ENCODE measurements at places on chromosomes 5 and 9.

- no peak overlapping the region for H3K27ac ChIP-seq
- H3K36me3 ChIP-seq, result no peaks in the 10 kb centered on the region
- no peaks in the 10 kb centered on the region for H3K4me1 ChIP-seq
- no peak for DNase-seq
- no peaks in the 10 kb centered on the region for H3K27me3 ChIP-seq
- no peak overlapping the region for H3K4me3 ChIP-seq
Measured at GRCh38 chr5:82050955-82051354, 79.1 kb downstream of the ATG10 start.

DNA sequence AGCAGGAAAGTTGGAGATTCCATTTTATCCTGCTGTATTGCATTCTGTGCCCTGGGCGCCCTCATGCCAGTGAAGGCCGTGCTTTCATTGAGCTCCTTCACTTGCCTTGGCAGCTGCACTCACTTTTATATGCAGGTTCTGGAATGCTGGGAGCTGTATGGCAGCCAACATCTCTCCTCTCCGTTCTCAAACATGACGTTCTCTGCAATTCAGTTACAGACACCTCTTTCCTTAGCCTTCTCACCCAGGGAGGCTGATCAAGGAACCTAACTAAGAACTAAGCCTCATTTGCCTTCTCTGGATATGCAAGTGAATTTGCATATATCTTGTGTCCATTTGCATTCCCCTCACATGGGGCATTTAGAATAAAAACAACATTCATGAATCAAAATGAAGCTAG, 29.4 kb upstream of the PURA start:
- H3K36me3 ChIP-seq, result no peaks in the 10 kb centered on the region
- no peak overlapping the region for H3K4me3 ChIP-seq
- no peaks in the 10 kb centered on the region for H3K27me3 ChIP-seq
- 0 out of 2 replicates have a peak, but pooled peaks cover 2% of the 10 kb centered on the region for H3K4me1 ChIP-seq
- DNase-seq, result no peak
- H3K27ac ChIP-seq, result no peak overlapping the region

GRCh38 chr5:55903121-55903701, 52.1 kb downstream of the IL31RA start:
- H3K27me3 ChIP-seq, result no peaks in the 10 kb centered on the region
- H3K36me3 ChIP-seq, result no peaks in the 10 kb centered on the region
- H3K4me3 ChIP-seq, result no peak overlapping the region
- H3K4me1 ChIP-seq, result no peaks in the 10 kb centered on the region

DNA sequence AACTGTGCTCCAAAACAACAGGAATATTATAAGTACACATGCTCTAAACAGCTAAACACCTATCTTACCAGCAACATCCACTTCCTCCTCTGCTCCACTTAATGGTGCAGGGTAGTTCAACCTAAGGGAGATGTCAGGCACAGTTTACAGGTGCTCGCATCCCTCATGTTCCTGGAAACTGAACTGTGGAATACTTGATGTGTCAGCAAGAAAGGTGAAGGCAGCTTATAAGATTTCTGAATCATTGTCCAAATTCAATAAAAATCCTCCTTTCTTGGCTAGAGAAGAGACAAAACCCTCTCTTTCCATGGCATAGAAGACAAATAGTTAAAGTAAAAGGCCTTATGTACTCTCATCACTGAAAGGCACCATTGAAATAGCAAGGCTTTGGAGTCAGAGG, 272.2 kb downstream of the FBXL7 start:
- H3K27ac ChIP-seq, result no peak overlapping the region
- no peak overlapping the region for H3K4me3 ChIP-seq
- no peaks in the 10 kb centered on the region for H3K4me1 ChIP-seq

DNA sequence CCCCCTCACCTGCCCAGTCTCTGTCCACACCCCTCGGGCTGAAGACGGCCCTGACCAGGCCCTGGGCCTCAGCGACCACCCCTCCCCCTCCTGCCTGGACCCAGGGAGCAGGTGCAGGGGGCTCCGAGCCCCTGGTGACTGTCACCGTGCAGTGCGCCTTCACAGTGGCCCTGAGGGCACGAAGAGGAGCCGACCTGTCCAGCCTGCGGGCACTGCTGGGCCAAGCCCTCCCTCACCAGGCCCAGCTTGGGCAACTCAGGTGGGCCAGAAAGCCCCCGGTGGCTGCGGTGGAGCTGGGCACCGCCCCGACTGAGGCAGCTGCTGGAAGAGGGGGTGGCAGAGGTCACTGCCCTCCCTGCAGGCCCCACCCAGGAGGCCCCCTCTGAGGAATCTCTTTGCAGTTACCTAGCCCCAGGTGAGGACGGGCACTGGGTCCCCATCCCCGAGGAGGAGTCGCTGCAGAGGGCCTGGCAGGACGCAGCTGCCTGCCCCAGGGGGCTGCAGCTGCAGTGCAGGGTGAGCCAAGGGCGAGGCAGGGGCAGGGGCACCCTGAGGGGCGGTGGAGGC, 7.7 kb downstream of the ENTPD8 start:
- no peak overlapping the region for H3K27ac ChIP-seq
- no peak for DNase-seq
- no peaks in the 10 kb centered on the region for H3K36me3 ChIP-seq
- peaks cover 2% of the 10 kb centered on the region for H3K4me1 ChIP-seq
- H3K4me3 ChIP-seq, result no peak overlapping the region

DNA sequence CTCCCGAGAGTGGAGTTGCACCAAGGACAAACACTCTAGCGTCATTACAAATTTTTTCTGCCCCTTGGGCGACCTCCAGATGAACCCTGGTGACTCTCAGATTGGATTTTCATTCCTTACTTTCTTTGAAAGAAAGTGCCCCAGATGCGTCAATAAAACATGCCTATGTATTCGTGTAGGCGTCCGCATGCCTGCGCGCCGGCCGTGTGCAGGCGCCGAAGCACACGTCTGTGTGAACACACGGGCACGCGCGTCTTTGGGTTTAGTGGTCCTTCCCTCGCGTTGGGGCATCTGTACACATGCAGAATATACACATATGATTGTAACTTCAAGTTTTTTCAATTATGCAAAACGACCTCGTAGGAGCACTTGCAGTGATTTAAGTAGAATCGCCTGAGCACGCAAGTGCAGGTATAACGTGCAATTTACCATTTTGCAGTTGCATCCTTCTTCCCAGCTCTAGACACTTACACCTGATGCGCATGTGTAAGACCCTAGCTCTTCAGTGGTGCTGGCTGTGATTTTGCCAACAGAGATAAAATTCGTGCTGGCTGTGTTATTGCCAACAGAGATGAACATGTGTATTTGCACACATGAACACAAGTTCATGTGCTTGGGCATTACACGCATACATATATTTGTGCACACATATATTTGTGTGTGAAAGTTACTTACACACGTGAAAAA, 1.9 kb upstream of the LHX2 start:
- H3K27me3 ChIP-seq, result peaks cover 91% of the 10 kb centered on the region
- no peak overlapping the region for H3K27ac ChIP-seq
- no peak for DNase-seq
- H3K36me3 ChIP-seq, result no peaks in the 10 kb centered on the region
- peaks cover 3% of the 10 kb centered on the region for H3K4me1 ChIP-seq

GRCh38 chr9:130024597-130024994, 18.4 kb downstream of the FNBP1 start:
- H3K27me3 ChIP-seq, result no peaks in the 10 kb centered on the region
- no peak overlapping the region for H3K4me3 ChIP-seq

DNA sequence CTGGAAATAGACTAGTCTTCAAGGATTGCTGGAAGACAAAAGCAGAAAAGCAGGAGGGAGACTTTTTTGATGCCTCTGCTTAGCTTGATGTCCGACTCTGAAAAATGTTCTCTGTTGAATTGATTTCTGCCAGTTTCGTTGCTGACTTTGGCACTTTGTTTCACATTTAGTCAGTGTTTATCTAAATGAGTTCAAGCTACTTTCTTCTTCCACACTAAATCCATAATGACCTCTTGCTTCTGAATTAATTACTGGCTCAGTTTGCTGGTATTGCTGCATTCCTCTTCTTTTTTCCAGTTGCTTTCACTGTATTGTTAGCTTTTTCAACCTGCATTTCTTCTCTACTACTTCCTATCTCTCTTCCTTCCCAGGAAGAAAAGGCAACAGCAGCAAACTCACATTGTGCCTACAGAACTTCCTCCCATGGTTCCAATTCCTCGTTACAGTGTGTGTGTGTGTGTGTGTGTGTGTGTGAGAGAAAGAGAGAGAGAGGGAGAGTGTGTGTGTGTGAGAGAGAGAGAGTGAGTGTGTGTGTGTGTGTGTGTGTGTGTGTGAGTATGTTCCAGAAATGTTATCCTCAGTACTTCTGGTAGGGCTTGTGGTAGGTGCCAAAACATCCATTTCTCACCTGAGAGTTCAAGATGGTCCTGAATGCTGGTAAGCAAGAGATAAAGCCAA, 234.8 kb downstream of the CSNK1G3 start:
- no peaks in the 10 kb centered on the region for H3K36me3 ChIP-seq
- H3K27me3 ChIP-seq, result no peaks in the 10 kb centered on the region
- H3K27ac ChIP-seq, result no peak overlapping the region
- H3K4me1 ChIP-seq, result no peaks in the 10 kb centered on the region

GRCh38 chr5:179893958-179894895, 13.5 kb downstream of the TBC1D9B start:
- H3K4me1 ChIP-seq, result peaks cover 2% of the 10 kb centered on the region
- peaks cover 37% of the 10 kb centered on the region for H3K36me3 ChIP-seq
- no peak overlapping the region for H3K4me3 ChIP-seq
- H3K27ac ChIP-seq, result no peak overlapping the region
- H3K27me3 ChIP-seq, result no peaks in the 10 kb centered on the region

DNA sequence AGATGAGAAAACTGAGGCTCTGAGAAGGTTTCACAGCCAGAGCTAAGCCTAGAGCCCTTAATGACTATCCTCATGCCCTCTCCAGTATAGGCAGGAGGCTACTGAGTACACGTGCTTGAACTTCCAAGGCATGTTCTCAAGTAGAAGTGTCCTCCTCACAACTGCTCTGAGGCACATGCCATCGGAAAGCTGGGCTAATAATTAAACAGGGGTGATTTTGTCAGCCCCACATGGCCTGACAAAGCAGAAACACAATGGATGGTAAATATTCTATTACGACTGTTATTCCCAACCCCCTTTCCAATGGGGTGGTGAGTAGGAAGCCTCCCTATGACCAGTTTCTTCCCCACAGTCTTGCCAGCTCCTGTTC, 34.3 kb downstream of the KCNIP1 start:
- DNase-seq, result no peak
- no peaks in the 10 kb centered on the region for H3K27me3 ChIP-seq
- H3K4me1 ChIP-seq, result no peaks in the 10 kb centered on the region
- no peak overlapping the region for H3K4me3 ChIP-seq
- H3K36me3 ChIP-seq, result no peaks in the 10 kb centered on the region

DNA sequence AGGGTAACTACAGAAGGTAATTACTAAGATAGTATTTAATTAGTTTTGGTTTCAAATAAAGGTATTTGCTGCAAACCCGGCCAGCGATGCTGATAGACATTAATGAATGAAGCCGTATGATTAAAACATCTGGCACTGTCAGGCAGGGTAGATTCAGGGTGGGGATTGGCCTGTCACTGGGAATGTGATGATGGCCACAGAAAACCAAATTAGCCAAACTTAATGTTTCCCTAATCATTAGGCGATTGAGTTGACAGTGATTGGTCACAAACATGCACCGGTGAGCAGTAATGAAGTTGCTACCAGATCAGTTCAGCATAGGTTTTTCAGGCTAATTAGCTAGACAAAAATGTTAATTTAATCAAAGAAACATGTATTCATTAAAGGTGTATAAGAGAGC, 107.5 kb downstream of the SGCD start:
- H3K27ac ChIP-seq, result no peak overlapping the region
- no peaks in the 10 kb centered on the region for H3K27me3 ChIP-seq
- H3K4me3 ChIP-seq, result no peak overlapping the region
- no peak for DNase-seq
- H3K4me1 ChIP-seq, result no peaks in the 10 kb centered on the region

GRCh38 chr9:93967020-93967803, 12.1 kb upstream of the BARX1 start:
- H3K27ac ChIP-seq, result no peak overlapping the region
- DNase-seq, result no peak
- peaks cover 2% of the 10 kb centered on the region for H3K27me3 ChIP-seq
- no peaks in the 10 kb centered on the region for H3K36me3 ChIP-seq
- no peaks in the 10 kb centered on the region for H3K4me1 ChIP-seq
- H3K4me3 ChIP-seq, result no peak overlapping the region

DNA sequence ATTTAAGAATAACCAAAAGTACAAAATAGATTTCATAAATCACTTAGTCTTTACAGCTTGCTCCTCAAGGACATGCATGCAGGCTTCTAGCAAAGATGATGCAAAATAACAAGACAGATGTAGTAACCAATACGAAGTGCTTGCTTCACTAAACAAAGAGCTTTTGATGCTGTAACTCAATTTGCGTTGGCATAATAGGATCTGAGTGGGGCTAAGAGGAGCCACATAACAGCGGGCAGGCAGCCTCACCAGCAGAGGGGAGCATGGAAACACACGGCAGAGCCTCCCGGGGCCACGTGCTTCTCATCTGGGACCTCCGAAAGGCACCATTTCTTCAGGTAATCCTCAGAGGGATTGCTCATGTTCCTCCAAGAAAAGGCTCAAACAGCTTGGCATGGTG, 139.7 kb downstream of the C5orf15 start:
- no peaks in the 10 kb centered on the region for H3K4me1 ChIP-seq
- DNase-seq, result no peak
- no peaks in the 10 kb centered on the region for H3K36me3 ChIP-seq
- H3K27ac ChIP-seq, result no peak overlapping the region
- H3K4me3 ChIP-seq, result no peak overlapping the region

- H3K4me1 ChIP-seq, result no peaks in the 10 kb centered on the region
- no peaks in the 10 kb centered on the region for H3K36me3 ChIP-seq
- H3K27me3 ChIP-seq, result no peaks in the 10 kb centered on the region
- no peak overlapping the region for H3K27ac ChIP-seq
Measured at GRCh38 chr5:21397693-21398092, 1409.7 kb upstream of the CDH18 start.

DNA sequence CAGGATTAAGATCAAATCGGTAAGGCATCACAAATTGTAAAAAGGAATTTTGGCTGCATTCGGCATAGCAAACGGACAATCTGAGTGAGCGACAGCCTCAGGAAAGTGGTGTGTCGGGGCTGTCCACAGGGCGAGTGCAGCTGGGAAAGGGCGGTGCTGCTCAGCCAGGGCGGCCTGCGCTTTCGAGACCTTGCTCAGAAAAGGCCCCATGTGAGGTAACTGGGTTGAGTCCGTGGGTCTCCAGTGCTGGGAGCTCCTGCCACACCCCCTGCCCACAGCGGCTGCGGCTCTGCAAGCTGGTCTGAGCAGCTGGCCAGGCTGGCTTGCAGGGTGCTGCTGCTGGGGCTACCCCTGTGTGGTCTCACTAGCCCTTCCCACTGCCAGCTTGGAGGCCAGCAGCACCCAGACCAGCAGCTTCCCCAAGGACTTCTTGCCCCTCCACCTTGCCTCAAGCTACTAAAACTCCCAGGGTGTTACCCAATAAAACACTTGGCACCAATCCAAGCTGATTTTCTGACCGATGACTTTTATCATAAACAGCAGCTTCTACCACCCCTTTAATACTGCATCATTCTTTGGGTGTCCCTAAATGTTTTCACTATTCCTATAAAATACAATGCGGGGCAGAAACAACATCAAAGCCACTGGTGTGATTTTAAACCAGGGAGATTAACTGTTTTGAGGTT, 6.2 kb downstream of the SURF2 start:
- no peaks in the 10 kb centered on the region for H3K27me3 ChIP-seq
- H3K4me3 ChIP-seq, result no peak overlapping the region
- no peak overlapping the region for H3K27ac ChIP-seq
- H3K36me3 ChIP-seq, result peaks cover 32% of the 10 kb centered on the region
- DNase-seq, result no peak
